ENCODE measurements at places on chromosomes 6 and 20. TPM values are rescaled to one million over a fixed set of nuclear protein-coding genes. Genes with fewer than 3 reads are reported as not detected.

The CNKSR3 gene
- 0.31 TPM for total RNA-seq

GRCh38 chr6:52284131-52284459 lies 447 bp downstream of the MCM3 start:
- DNase-seq: no peak

The IL17A gene
- not detected for total RNA-seq

DNA sequence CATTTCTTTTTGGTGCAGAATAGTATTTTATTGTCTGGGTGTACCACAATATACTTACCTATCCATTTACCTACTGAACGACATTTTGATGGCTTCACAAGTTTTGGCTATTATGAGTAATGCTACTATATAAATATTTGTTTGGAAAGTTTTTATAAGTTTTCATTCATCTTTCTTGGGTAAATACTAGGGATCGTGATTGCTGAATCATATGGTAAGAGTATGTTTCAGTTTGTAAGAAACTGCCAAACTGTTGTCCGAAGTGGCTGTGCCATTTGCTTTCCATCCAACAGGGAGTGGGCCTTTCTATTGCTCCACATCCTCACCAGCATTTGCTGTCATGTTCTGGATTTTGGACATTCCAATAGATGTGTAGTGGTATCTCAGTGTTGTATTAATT lies 104.2 kb downstream of the CDYL start:
- no peak for DNase-seq

The POM121L2 gene
- not detected for total RNA-seq

DNA sequence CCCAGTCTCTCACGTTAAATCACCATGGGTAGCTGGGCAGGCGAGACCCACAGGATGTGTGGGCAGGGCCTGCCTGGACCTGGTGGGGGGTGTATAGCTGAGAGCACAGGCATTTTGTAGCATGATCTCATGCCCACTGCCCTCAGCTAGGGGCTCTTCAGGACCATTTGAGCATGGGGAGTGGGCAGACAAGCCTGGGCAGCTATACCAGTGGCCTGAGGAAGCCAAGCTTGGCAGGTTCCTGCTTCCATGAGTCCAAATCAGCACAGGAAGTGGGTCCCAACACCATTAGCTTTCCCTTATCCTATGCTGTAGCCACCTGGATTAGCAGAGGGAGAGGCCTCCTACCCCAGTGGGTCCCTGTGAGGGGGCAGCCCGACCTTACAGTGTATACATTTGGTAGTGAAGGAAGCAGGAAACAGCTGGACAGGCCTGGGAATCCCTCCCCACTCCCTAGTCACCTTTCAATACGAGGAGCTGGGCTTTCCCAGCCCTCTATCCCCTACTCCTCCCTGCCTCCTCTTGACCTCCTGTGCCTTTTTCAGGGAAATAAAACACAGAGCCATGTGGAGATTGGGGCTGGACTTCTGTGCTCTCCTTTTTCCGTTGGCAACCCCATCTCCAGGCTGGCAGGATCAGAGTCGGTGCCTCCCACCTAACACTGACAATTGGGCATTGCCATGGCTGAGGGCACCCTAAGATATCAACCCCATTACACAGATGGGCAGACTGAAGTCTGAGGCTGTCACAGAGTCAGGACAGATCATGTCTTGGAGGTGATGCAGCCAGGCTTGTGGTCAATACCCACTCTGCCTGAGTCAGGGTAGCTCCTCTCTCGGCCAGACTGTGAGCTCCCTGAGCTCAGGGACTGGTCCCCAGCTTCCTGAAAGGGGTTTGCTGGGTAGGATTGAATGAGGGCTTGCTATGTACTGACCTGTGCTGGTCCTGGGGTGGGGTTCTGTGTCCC lies 59.8 kb downstream of the MRPL14 start:
- no peak for DNase-seq

The TPBG gene
- total RNA-seq: 0.48 TPM

The PCK1 gene
- total RNA-seq: 0.56 TPM

- DNase-seq: no peak
Measured at GRCh38 chr6:27806981-27807440, 105.2 kb downstream of the OR2B2 start.

The GDAP1L1 gene
- not detected for total RNA-seq

GRCh38 chr6:19789100-19789803 lies 47.9 kb upstream of the ID4 start:
- no peak for DNase-seq

DNA sequence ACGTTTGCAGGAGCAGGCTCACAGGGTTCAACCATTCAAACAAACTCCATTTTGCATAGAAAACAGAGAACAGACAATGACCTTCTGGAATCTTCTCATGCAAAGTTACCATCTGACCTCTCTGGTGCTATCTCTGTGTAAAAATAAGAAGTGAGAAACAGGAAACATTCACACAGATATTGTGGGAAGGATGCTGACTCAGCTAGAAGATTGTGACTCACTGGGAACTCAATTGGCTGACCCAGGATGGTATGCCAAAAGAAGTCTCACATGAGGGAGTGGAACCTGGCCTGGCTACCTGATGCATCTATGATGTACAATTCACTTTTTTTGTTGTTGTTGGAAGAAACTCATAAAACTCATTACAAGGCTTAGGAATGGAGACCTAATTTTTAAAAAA lies 61.1 kb upstream of the TBX18 start:
- DNase-seq: no peak

DNA sequence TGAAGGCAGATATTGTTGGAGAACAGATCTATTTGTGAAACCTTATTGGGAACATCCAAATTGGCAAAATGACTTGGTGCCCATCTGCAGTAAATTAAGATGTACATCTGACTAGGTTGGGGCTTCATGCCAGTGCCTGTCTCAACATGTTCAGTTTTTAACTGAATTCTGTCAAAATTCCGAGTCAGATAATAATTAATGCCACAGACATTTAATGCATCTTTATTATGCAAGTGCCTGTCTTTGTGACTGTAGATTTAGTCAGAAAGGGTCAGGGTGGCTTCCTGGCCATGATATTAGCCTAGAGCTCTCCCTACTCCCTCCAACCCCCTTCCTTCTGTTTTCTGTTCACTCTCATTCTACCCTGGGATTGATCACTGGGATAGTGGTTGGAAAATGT lies 199.3 kb upstream of the FLRT3 start:
- no peak for DNase-seq

GRCh38 chr6:135583256-135583761 lies 85.8 kb upstream of the AHI1 start:
- DNase-seq: no peak

- no peak for DNase-seq
Measured at GRCh38 chr6:65052626-65053025, 654.4 kb downstream of the EYS start.

DNA sequence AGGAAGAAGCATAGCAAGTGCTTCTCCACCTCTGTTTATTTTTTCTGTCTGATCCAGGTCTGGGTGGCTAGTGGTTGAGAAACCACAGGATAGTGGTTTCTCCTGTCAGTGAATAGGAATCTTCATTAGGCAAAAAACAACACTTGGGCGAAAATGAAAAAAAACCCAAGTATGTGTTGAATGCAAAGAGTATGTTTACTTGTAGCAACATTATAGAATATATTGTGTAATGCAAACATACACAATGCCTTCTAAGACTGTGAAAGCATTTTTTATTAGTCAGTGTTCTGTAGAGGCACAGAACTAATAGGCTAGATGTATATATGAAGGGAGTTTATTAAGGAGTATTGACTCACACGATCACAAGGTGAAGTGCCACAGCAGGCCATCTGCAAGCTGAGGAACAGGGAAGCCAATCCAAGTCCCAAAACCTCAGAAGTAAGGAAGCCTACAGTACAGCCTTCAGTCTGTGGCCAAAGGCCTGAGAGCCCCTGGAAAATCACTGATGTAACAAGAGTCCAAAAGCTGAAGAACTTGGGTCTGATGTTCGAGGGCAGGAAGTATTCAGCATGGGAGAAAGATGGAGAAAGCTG lies 111.1 kb downstream of the UST start:
- no peak for DNase-seq

GRCh38 chr6:79231666-79232065 lies 2.8 kb downstream of the HMGN3 start:
- DNase-seq: no peak

GRCh38 chr6:79718509-79719247 lies 87.5 kb downstream of the SH3BGRL2 start:
- DNase-seq: no peak

The PAX1 gene
- not detected for total RNA-seq

The SMOC2 gene
- 0.10 TPM for total RNA-seq

The F13A1 gene
- total RNA-seq: 1.6 TPM

The C6orf58 gene
- not detected for total RNA-seq

The HIVEP1 gene
- total RNA-seq: 37.7 TPM

The PPP2R5D gene
- 29.5 TPM for total RNA-seq

The SPEF1 gene
- not detected for total RNA-seq

The TP53TG5 gene
- not detected for total RNA-seq

- DNase-seq: no peak
Measured at GRCh38 chr20:41174782-41175181, 37.4 kb downstream of the PLCG1 start.

DNA sequence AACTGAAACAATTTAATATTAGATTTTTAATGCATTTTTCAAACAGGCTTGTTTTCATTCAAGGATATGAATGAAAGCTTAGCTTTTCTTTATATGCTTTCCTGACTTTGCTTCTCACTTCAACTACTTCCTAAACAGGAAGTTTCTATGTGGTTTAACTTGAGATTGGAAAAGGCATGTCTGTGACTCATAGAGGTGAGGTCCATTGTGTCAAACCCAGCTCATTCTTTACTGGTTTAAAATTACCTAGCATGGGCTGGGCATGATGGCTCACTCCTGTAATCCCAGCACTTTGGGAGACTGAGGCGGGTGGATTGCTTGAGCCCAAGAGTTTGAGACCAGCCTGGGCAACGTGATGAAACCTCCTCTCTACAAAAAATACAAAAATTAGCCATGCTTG lies 34.4 kb downstream of the EFHC1 start:
- no peak for DNase-seq

GRCh38 chr20:13174402-13174801 lies 46.7 kb upstream of the ISM1 start:
- peak; percentile 9 for DNase-seq

DNA sequence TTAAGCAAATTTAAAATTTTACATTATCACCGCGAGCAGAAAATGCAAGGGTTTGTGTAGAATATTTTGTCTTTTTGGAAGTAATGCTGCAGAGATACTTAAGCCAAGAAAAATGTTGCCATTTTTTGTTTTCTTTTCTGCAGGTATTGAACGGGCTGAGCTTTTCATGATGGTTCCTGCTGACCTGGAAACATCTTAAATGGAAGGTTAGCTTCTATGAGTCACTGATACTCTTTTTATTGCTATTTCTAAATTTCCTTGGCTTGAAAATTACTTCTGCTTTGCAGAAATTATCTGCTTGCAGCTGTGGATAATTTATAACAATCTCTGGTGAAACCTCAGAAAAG lies 12.7 kb downstream of the SYTL3 start:
- DNase-seq: no peak

DNA sequence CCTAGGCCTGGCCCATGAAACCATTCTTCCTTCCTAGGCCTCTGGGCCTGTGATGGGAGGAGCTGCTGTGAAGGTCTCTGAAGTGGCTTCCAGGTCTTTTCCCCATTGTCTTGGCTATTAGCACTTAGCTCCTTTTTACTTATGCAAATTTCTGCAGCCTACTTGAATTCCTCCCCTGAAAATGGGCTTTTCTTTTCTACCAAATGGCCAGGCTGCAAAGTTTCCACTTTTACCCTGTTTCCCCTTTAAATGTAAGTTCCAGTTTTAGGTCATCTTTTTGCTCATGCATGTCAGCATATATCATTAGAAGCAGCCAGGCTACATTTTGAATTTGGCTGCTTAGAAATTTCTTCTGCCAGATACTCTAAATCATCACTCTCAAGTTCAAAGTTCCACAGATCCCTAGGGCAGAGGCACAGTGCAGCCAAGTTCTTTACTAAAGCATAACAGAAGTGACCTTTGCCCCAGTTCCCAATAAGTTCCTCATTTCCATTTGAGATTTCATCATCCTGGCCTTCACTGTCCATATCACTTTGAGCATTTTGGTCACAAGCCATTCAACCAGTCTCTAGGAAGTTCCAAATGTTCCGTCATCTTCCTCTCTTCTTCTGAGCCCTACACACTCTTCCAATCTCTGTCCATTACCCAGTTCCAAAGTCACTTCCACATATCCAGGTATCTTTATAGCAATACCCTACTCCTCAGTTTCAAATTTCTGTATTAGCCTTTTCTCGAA lies 71.9 kb downstream of the TBC1D7 start:
- no peak for DNase-seq

DNA sequence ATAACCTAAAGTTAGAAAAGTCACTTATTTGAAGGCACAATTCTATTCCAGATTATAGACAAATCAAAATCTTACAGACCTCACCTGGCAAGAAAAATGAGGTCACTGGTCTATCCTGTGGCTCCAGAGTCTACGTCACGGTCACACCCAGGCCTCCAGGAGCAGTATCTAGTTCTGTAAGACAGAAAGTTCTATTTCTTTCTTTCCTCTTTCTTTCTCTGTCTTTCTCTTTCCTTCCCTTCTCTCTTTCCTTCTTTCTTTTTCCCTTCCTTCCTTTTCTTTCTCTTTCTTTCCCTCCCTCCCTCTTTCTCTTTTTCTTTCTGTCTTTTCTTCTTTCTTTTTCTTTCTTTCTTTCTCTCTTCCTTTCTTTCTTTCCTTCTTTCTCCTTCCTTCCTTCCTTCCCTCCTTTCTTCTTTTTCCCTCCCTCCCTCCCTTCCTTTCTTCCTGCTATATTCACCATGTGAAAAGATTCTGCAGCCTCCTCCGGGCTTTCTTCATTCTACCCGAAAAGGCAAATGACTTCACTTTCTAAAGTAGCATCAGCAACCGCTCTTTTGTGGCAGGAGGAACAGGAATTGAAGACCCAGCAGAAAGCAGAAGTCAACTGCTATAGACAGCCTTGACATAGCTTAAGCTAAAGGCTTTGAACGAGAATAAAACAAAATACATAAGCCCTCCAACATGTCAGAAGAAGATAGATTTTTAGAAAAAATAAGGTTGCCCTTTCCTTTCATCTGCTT lies 83.9 kb upstream of the SIRPG start:
- DNase-seq: no peak

The ZNF322 gene
- 19.1 TPM for total RNA-seq

DNA sequence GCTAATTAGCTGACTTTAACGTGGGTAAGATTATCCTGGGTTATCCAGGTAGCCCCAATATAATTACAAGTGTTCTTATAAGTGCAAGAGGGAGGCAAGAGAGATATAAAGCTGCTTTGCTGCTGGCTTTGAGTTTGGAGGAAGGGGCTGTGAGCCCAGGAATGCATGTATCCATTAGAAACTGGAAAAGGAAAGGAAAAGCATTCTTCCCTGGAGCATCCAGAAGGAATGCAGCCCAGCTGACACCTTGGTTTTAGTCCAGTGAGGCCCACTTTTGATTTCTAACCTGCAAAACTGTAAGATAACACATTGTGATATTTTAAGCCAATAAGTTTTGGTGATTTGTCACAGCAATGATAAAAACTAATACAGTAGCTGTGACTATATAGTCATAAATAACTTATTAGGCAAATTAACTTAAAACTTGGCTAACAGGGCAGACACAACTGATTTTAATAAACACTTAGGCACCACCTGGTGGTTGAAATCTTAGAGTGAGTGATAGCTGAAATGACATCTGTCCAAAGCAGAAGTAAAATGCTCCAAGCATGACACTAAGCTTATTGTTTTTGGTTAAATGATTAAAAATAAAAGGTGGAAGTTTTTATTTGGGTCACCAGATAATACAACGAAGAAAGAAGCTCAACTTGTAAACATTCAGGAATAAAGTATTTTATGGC lies 35.6 kb downstream of the ADGRF4 start:
- peak; percentile 7 for DNase-seq

The ADGRF5 gene
- total RNA-seq: 0.13 TPM

GRCh38 chr6:3631186-3631585 lies 120.3 kb downstream of the PXDC1 start:
- DNase-seq: no peak

Data from GM12878 (cell line).